ENCODE measurements at places on chromosomes 6 and 20. TPM values are rescaled to one million over a fixed set of nuclear protein-coding genes. Genes with fewer than 3 reads are reported as not detected.

The PHACTR3 gene
- polyA plus RNA-seq = 14.5 TPM

The SMIM26 gene
- polyA plus RNA-seq = 267 TPM

The CFB gene
- 10.4 TPM for polyA plus RNA-seq

The OPRM1 gene
- polyA plus RNA-seq = not detected

The OPRL1 gene
- polyA plus RNA-seq = 0.81 TPM

The CDH4 gene
- 0.32 TPM for polyA plus RNA-seq

The CASS4 gene
- 0.34 TPM for polyA plus RNA-seq

The FAM110A gene
- polyA plus RNA-seq = 3.2 TPM

The NFATC2 gene
- polyA plus RNA-seq = 2.8 TPM

The LTV1 gene
- 16.0 TPM for polyA plus RNA-seq

The CCR6 gene
- polyA plus RNA-seq = not detected

The PRSS16 gene
- 0.36 TPM for polyA plus RNA-seq
